Cerebellar nuclear complex (tissue), 1 donor: ENCODE measurements at places on chromosomes 11 and 22.
A peak's percentile ranks its signal among the peaks of the same experiment; 100 is the strongest.

DNA sequence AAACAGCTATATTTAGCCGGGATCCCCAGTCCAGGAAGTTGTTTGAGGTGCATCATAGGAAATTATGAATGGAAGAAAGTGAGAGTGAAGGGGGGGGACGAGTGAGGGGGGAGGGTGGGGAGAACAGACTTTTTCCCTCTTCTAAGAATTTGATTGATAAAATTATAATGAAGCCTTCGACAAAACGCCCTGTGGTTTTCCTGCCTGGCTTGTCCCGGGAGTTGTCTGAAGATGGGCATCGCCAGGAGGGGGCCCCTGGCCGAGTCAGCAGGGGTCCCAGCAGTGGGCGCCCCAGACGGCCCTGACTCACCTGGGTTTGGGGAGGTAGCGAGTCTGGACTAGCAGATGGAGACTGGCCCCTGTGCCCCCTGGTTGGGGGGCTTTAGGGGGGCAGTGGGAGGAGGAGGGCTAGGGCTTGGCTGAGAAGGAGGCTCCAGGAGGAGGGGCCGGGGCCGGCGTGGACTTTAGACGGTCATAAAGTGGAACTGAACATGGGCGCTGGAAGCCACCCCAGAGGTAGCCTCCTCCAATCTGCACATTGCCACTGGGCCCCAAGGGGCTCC, 336 bp upstream of the LIF start:
- DNase-seq = no peak

GRCh38 chr22:30277547-30278344, 11.1 kb upstream of the OSM start:
- no peak for DNase-seq

GRCh38 chr11:13687271-13687670, 18.8 kb downstream of the FAR1 start:
- DNase-seq = no peak

DNA sequence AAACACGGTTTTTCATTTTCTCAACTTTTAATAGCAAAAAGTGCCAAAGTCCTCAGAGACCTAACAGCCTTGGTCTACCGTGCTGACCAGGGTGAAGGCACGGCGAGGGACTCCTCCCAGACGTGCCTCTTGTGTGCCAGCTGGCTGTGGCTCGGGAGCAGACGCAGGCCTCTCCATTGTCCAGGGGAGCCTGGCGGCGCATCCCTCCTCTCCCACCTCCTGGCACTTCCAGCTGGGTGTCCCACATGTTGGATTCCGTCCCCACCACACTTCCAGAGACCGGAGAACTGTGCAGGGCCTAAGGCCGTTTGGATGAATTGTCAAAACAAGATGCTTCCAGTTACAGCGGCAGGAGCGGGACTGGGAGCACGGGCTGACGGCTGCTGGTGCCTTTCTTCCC, 11.6 kb downstream of the CDPF1 start:
- no peak for DNase-seq

DNA sequence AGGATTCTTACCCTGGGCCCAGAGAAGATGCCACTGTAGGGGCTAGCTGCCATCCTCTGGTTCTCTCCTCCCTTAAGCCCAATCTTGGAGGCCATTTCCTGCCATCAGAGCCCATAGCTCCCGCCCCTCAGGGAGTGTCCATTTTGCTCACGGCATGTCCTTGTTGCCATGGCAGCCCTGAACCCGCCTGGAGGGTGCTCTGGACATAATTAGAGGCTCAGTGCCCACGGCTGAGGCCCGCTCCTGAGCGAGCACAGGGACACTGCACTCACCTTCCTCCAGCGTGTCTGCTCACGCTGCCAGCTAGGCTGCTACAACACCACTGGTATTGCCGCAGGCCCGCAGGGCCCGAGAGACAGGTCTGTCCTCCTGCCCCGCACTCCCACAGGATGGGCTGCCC, 11.1 kb upstream of the SUSD2 start:
- DNase-seq = peak; percentile 19

- no peak for DNase-seq
Measured at GRCh38 chr22:37733625-37734401, 37.0 kb downstream of the TRIOBP start.
